Activated gamma-delta T cell treated with Interleukin-2 at 50 U/mL for 16 hours (primary cell): ENCODE measurements at places on chromosomes 3 and 15.
A peak's percentile ranks its signal among the peaks of the same experiment; 100 is the strongest.

DNA sequence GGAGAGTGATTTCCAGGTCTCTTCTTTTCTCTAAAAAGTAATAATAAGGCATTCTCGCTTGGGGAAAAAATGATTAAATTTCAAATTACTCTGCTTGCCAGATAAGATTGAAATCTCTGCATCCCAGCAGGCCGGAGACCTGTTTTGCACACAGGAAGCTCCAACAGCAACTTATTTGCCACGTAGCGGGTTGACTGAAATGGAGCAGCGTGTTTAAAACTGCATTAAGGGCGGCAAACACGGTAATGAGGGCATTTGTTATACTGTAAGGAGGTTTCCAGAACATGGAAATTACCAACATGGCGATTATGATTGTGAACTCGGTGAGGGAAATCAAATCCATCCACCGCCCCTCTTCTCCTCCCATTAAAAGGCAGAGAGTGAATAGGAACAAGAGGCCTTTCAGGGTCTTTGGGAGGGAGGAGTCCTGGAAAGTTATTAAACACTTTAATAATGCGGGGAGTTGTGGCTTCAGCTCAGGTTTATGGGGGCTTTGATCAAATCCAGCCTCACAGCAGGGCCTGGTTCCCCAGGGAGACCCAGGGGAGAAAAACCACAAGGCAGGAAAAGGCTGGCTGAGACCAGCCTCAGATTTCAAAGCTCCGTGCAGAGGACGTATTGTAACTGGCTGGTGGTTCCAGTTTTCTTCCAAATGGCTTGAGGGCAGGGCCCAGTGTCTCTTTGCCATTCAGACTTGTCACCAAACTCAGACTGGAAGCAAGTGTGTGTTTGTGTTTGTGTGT lies 242.3 kb downstream of the TLE3 start:
- DNase-seq = no peak

- DNase-seq = no peak
Observed at GRCh38 chr15:50558012-50558411, 11.5 kb upstream of the USP50 start.

GRCh38 chr15:33126559-33127290 lies 67.8 kb downstream of the FMN1 start:
- DNase-seq = peak; percentile 79

GRCh38 chr3:76122007-76122406 lies 336.7 kb upstream of the ZNF717 start:
- no peak for DNase-seq

GRCh38 chr3:133620066-133620784 lies 41.5 kb downstream of the TOPBP1 start:
- no peak for DNase-seq

GRCh38 chr15:42154212-42154941 lies 2.1 kb downstream of the PLA2G4F start:
- DNase-seq = no peak

DNA sequence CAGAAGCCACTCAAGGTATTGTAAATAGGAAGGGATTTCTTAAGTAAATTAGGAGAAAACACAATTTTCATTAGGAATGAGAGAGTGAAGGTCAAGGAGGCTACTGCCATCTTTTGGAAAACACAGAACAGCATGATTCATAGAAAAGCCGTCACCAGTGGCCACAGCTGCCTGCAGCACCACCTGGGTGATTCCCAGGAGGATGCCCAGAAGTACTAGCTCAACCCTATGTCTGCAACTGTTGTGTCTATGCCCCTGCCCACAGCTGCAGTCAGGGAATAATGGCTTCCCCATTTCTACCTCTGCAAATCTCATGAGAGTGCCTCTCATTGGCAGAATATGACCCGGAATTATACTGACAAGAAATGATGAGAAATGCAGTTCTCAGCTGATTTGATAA lies 300.0 kb downstream of the IGSF11 start:
- no peak for DNase-seq

- DNase-seq = no peak
Observed at GRCh38 chr3:43059456-43059855, 46.4 kb downstream of the POMGNT2 start.

GRCh38 chr15:93372865-93373223 lies 283.8 kb upstream of the RGMA start:
- DNase-seq = no peak
